ENCODE measurements at places on chromosomes 1 and 21. TPM values are rescaled to one million over a fixed set of nuclear protein-coding genes. Genes with fewer than 3 reads are reported as not detected.

LCE2B gene
- not detected for total RNA-seq

TXLNA gene
- total RNA-seq = 72.7 TPM

GPR3 gene
- 0.17 TPM for total RNA-seq

HCRTR1 gene
- 0.11 TPM for total RNA-seq

DNA sequence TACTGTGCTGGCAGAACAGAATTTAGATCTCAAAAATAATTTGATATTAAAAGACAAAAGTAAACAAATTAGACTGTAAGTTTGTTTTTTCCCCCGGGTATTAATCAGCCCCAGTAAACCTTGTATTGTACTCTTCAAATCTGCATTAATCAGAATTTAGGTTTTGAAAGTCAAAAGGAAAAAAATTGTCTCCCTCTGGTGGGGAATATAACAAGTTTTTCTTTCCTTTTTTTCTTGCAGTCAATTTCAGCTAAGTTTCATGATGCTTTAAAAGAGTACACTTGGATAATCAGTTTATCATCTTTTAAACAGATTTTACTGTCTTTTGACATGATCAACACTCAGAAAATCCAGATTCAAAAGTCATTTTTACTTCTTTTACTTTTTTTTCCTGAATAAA, 134.5 kb upstream of the PKN2 start:
- no peaks in the 10 kb centered on the region for H3K36me3 ChIP-seq
- H3K4me1 ChIP-seq = no peaks in the 10 kb centered on the region
- H3K27ac ChIP-seq = no peak overlapping the region
- no peak for DNase-seq
- no peak overlapping the region for H3K4me3 ChIP-seq

- H3K27me3 ChIP-seq = no peaks in the 10 kb centered on the region
- no peak overlapping the region for H3K27ac ChIP-seq
- H3K4me3 ChIP-seq = peak overlapping the region; percentile 86
- H3K36me3 ChIP-seq = no peaks in the 10 kb centered on the region
Observed at GRCh38 chr1:150695561-150695960, 1.4 kb downstream of the GOLPH3L start.

DNA sequence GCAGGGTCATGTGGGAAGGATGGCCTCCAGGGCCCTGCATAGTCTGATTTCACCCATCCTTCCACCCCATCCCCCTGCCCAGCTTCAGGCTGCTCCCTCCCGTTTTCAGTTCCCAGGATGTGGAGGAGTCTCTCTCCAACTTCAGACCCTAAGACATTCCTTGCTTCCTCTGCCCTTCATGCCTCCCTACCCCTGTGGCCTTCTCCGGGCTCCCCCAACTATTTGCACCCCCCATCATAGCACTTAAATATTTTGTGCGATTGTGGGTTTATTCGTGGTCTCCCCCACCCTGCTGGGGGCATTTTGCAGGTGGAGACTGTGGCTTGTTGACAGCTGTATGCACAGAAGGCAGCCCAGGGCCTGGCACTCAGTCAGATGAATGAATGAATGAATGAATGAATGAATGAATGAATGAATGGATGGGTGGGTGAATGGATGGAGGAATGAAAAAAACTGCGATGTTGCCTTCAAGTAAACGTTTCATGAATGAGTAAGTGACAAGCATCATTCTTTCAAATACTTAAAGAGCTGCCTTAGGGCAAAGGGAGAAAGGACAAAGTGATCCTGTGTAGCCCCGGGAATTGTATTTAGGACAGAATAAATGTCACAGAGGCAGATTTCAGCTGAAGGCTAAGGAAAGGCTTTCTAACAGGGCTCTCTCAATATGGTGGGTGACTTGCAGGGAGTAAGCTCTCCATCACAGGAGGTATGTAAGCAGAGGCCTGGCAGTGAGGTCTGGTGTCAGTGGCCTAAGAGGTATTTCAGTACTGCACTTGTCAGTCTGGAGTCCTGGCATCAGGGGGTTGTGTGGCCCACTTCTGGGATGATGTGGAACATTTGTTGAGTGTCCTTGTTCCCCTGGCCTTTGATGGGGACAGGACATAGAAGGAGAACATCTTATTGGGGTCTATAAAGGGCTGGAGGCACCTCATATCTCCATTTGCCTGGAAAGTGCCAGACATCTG, 156.4 kb downstream of the PTPRU start:
- H3K4me3 ChIP-seq = no peak overlapping the region
- no peaks in the 10 kb centered on the region for H3K27me3 ChIP-seq
- no peak overlapping the region for H3K27ac ChIP-seq
- no peaks in the 10 kb centered on the region for H3K36me3 ChIP-seq

DNA sequence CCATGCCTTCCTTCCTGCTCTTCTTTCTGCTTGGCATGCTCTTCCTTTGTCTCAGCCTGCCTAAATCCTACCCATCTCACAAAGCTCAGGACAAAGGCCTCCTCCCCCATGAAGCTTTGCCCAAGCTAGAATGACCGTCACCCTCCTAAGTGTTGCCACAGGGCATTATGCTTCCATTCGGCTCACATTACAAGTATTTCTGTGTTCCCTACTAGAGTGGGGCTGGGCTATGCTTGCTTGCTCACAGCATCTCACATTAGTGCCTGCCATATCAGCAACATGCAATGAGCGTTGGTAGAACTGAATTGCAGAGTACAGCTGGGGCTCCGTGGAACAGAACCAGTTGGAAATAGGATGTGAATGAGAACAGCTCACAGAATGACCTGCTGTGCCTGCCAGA, 82.8 kb downstream of the CD58 start:
- no peak for DNase-seq
- H3K27ac ChIP-seq = no peak overlapping the region
- no peaks in the 10 kb centered on the region for H3K36me3 ChIP-seq
- H3K4me1 ChIP-seq = no peaks in the 10 kb centered on the region

DNA sequence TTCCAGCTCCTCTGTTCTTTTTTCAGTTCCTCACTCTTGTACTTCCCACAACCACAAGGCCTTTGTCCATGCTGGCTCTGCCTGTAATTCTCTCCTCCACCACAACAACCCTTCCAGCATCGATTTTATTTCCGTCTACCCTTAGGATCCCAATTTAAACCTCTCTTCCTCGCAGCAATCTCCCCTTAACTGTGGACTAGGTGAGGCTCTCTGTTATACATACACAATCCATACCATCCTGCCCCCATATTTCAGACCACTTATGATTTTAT, 90.4 kb upstream of the ZC3H11B start:
- no peaks in the 10 kb centered on the region for H3K36me3 ChIP-seq
- H3K27ac ChIP-seq = no peak overlapping the region

DNA sequence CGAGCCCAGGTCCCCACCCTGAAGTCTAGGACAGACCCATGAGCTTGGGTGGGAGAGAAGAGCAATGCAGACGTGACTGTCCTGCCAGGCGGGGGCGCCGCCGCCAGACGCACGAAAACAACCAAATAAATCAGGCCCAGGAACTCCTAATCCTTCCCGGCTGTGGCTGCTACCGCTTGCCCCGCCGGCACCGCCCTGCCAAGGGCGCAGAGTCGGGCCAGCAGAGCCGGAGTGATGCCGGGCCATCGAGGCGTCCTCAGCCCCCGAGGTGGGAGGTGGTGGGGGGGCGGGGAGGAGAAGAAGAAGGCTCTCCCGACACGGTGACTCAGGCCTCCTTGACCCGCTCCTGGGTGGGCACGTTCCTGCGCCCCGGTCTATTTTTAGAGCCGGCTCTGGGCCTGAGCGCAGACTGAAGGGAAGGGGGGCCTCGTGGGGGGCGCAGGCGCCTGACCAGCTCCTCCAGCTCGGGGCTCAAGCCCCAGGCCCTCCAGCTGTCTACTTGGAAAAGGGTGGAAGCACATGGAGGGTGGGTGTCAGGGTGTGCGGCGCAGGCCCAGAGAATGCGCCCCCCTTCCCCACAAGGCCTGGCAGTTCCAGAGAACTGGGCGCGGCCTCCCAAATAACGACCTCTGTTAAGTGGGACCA, 10.7 kb upstream of the COL16A1 start:
- no peaks in the 10 kb centered on the region for H3K27me3 ChIP-seq
- H3K27ac ChIP-seq = peak overlapping the region; percentile 95
- H3K4me1 ChIP-seq = peaks cover 38% of the 10 kb centered on the region
- H3K4me3 ChIP-seq = no peak overlapping the region
- DNase-seq = peak; percentile 86
- H3K36me3 ChIP-seq = no peaks in the 10 kb centered on the region

DNA sequence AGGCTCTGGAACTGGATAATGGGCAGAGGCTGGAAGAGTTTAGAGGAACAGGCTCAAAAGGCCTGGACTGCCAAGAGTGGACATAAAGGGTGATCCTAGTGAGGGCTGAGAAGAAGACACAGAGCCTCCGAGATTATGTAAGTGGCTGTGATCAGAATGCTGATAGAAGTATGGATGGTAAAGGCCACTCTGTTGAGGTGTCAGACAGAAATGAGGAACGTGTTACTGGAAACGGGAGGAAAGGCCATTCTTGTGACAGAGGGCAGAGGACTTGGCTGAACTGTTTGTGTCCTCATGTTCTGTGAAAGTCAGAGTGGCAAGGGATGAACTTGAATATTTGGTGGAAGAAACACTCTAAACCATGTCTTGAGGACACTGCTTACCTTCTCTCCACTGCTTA, 6.7 kb upstream of the ABCG1 start:
- no peak overlapping the region for H3K4me3 ChIP-seq
- DNase-seq = no peak
- H3K27me3 ChIP-seq = no peaks in the 10 kb centered on the region
- H3K27ac ChIP-seq = no peak overlapping the region

- no peak overlapping the region for H3K27ac ChIP-seq
- H3K36me3 ChIP-seq = peaks cover 97% of the 10 kb centered on the region
- H3K4me1 ChIP-seq = no peaks in the 10 kb centered on the region
- DNase-seq = no peak
- no peak overlapping the region for H3K4me3 ChIP-seq
- no peaks in the 10 kb centered on the region for H3K27me3 ChIP-seq
Observed at GRCh38 chr21:46253610-46254124, 25.1 kb upstream of the LSS start.

DNA sequence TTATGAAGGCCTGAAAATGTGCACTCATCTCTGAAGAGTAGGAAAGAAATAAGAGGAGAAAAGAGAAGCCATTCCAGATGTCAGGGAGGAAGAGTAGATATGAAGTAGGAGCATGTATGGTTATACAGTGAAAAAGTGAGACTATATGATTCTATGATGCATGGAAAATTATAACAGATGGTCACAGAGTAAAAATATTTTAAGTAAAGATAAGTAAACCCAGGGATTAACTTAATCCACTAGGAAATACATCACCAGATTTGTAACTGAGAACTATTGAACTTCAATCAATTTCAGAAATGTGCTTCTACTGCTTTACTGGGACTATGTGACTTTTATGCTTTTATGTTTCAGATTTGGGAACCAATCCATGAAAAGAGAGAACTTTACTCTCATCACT, at the start of gene OR10J1:
Gene OR10J1, plus strand, starts transcription at position 301 of the 400 bp plus-strand sequence. Its CDS starts 70 bp downstream, at position 371.
- H3K4me1 ChIP-seq = no peaks in the 10 kb centered on the region
- no peaks in the 10 kb centered on the region for H3K27me3 ChIP-seq
- H3K36me3 ChIP-seq = no peaks in the 10 kb centered on the region

DNA sequence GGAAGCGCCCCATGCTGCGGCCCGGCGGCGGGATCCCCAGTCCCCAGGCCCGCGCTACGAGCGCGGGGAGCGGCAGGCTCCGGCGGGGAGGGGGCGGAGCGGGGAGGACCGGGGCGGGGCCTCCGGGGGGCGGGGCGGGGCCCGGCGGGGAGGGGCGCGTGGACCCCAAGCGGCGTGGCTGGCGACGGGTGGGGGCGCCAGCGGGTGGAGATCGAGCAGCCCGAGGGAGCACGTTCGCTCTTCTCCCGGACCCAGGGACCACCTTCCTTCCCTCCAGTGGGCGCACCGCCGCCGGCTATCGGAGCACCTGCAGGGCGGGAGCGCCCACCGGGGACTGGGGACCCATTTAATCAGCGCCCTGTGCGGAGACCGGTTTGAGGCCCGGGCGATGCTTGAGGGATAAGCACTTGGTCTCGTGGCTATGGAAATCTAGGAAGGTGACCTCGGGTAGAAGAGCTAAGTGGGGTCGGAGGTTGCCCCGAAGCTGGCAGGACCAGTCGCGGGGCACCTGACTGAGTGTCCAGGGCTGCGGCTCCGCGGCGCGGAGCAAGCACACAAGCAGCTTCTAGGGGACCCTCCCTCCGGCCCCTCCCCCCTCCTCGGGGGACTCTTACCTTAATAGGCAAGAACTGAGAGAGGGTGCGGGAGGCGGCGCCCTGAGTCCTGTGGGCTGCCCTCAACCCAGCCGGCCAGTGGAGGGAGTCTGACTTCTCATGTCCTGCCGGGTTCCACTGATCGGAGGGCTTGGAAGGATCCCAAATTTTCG, at the start of gene TSPAN2:
Gene TSPAN2, minus strand, starts transcription at position 84 of the 766 bp plus-strand sequence. Its CDS starts 71 bp downstream, at position 13.
- peaks cover 18% of the 10 kb centered on the region for H3K27me3 ChIP-seq
- no peak within 1 kb of the TSS for H3K27ac ChIP-seq
- no peak within 1 kb of the TSS for H3K4me3 ChIP-seq
- H3K36me3 ChIP-seq = no peaks in the 10 kb centered on the region
- H3K4me1 ChIP-seq = peaks cover 4% of the 10 kb centered on the region

- no peaks in the 10 kb centered on the region for H3K27me3 ChIP-seq
- DNase-seq = no peak
- H3K36me3 ChIP-seq = no peaks in the 10 kb centered on the region
- H3K4me1 ChIP-seq = no peaks in the 10 kb centered on the region
- H3K27ac ChIP-seq = no peak overlapping the region
Observed at GRCh38 chr1:165960881-165961280, 133.5 kb downstream of the UCK2 start.
